Epithelial cell of alveolus of lung (primary cell): ENCODE measurements at places on chromosomes 13 and 19. TPM values are rescaled to one million over a fixed set of nuclear protein-coding genes. Genes with fewer than 3 reads are reported as not detected.

DKKL1 gene
- total RNA-seq: 1.2 and 2.1 TPM in 2 replicates

MAP2K7 gene
- 10.0 and 17.1 TPM in 2 replicates for total RNA-seq

ZNF100 gene
- total RNA-seq: 1.8 and 5.6 TPM in 2 replicates

CEP89 gene
- 13.9 and 16.2 TPM in 2 replicates for total RNA-seq

LILRA6 gene
- total RNA-seq: not detected in 2 replicates

RASGRP4 gene
- total RNA-seq: not detected in 2 replicates

ABHD13 gene
- 7.2 and 10.2 TPM in 2 replicates for total RNA-seq

NUDT19 gene
- 12.3 and 14.9 TPM in 2 replicates for total RNA-seq

SIAH3 gene
- 0.08 and 0.13 TPM in 2 replicates for total RNA-seq

LGI4 gene
- not detected in 2 replicates for total RNA-seq

DCT gene
- total RNA-seq: 0.32 TPM in 1 of 2 replicates, not detected in the other

MTUS2 gene
- under 0.01 TPM in 1 of 2 replicates, not detected in the other for total RNA-seq

GPC6 gene
- 40.5 and 45.2 TPM in 2 replicates for total RNA-seq

SERP2 gene
- total RNA-seq: 2.9 and 9.3 TPM in 2 replicates

STK24 gene
- total RNA-seq: 89.0 and 98.0 TPM in 2 replicates

UBE2L5 gene
- not detected in 2 replicates for total RNA-seq

NRTN gene
- total RNA-seq: 1.6 TPM in 1 of 2 replicates, not detected in the other

ATXN8OS gene
- not detected in 2 replicates for total RNA-seq

OLFM2 gene
- 2.8 and 25.9 TPM in 2 replicates for total RNA-seq

LYPD3 gene
- total RNA-seq: 0.65 and 1.3 TPM in 2 replicates

SMIM44 gene
- not detected in 2 replicates for total RNA-seq

GADD45GIP1 gene
- 54.9 and 63.6 TPM in 2 replicates for total RNA-seq

ERVK3-1 gene
- total RNA-seq: 22.1 and 35.2 TPM in 2 replicates

YJEFN3 gene
- 0.26 and 2.4 TPM in 2 replicates for total RNA-seq

ZSCAN1 gene
- not detected in 2 replicates for total RNA-seq

ZNF507 gene
- total RNA-seq: 8.7 and 15.5 TPM in 2 replicates

GNA15 gene
- 3.4 TPM in 1 of 2 replicates, not detected in the other for total RNA-seq

ZNF547 gene
- 0.78 and 3.0 TPM in 2 replicates for total RNA-seq

FGF22 gene
- not detected in 2 replicates for total RNA-seq

ATP8B3 gene
- total RNA-seq: 0.52 and 6.9 TPM in 2 replicates

SMAD9 gene
- total RNA-seq: 3.4 and 25.6 TPM in 2 replicates

MBD3L2 gene
- total RNA-seq: not detected in 2 replicates

PRRG2 gene
- 2.1 and 4.5 TPM in 2 replicates for total RNA-seq

GJB6 gene
- total RNA-seq: not detected in 2 replicates

CYP4F11 gene
- total RNA-seq: not detected in 2 replicates

MEDAG gene
- total RNA-seq: 13.1 and 13.6 TPM in 2 replicates

KIR3DL2 gene
- total RNA-seq: not detected in 2 replicates

ZNF225 gene
- 1.6 and 4.6 TPM in 2 replicates for total RNA-seq
